Peyer's patch (tissue), 4 donors: ENCODE measurements at places on chromosomes 1 and 21. TPM values are rescaled to one million over a fixed set of nuclear protein-coding genes. Genes with fewer than 3 reads are reported as not detected.

DNA sequence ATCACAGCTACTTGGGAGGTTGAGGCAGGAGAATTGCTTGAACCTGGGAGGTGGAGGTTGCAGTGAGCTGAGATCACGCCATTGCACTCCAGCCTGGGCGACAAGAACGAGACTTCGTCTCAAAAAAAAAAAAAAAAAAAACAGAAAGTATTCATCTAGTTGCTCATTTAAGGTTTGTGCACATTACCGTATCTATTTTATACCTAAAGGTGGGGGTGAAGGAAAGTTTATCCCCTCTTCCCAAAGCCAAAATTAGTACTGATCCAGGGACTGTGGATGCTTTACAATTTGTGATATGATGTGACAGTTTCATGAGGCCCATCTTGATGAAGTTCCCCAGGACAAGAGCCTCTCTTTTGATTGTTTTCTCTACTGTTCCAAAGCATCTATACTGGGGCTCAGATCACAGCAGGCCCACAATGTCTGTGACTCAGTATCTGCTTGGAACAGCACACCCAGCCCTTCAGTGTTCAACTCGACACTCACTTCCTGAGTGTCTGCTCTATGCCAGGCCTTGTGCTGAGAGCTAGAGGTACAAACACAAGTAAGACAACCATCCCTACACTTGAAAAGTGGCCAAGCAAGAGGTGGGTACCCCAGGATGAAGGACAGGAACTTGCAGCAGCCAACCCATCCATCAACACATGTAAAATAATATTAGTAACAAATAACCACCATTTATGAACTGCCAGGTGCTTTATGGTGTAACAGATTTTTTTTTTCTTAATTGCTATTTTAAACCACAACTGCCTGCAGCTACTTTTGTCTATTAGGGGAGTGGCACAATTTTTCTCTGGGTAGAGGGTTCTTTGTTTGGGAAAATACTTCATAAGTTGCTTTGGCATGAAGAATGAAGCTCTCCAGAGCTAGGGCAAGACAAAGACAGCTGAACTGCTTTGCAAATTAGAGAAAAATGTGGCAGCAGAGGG, 29.0 kb upstream of the KHDRBS1 start:
- no peaks in the 10 kb centered on the region for H3K27me3 ChIP-seq
- H3K4me3 ChIP-seq: no peak overlapping the region
- H3K4me1 ChIP-seq: no peaks in the 10 kb centered on the region
- no peak overlapping the region for H3K27ac ChIP-seq

The FYB2 gene
- 4.1 TPM for total RNA-seq

DNA sequence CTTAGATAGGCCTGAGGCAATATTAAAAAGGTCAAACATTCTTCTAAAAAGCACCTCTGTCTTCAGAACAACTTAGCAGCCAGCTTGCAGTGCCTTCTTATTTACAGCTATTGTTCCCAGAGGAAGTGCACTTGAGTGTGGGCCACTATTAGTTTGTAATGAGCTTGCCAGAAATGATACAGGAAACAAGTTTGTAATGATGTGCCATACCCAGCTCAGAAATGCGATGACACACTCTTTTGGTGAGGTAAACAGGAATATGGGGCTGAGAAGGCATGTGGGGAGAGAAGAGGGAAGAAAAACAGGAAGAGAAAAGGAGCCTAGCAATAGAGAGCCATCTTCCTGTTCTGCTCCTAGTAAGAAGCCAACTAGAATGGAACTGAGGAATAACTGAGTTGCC, 295.4 kb downstream of the AGBL4 start:
- no peak overlapping the region for H3K4me3 ChIP-seq
- DNase-seq: no peak
- H3K4me1 ChIP-seq: no peaks in the 10 kb centered on the region

DNA sequence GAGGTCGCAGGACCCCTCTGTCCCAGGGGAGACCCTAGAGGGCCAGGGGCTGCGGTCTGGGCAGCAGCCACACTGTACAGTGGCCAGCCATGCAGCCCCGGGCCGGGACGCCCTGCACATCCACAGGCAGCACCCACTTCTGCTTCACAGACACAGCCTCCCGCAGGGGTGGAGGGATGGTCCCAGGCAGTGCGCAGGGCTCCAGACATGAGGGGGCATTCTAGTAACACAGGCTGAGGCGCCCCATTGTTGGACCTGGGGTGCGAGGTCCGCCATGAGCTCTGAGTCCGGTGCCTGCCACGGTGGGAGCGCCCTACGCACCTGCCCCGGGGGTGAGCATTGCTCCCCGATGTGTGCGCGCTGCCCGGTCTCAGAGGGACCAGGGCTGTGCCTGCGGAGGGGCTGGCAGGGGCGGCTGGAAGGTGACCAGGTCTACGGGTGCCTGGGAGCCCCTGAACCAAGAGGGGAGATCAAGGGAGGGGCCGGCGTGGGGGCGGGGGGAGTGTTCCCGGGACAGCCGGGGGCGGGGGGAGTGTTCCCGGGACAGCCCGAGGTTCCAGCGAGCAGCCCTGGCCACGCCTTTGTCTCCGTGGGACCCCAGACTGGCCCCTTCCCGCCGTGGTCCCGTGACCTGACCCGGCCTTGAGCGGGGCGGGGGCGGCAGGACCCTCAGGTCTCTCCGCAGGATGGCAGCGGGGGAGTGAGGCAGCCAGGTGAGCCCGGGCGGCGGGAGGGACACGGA, 4.5 kb downstream of the MMEL1 start:
- H3K36me3 ChIP-seq: no peaks in the 10 kb centered on the region
- no peak overlapping the region for H3K27ac ChIP-seq
- H3K27me3 ChIP-seq: peaks cover 24% of the 10 kb centered on the region

- no peaks in the 10 kb centered on the region for H3K4me1 ChIP-seq
- no peak overlapping the region for H3K27ac ChIP-seq
- no peaks in the 10 kb centered on the region for H3K36me3 ChIP-seq
- H3K4me3 ChIP-seq: no peak overlapping the region
- H3K27me3 ChIP-seq: no peaks in the 10 kb centered on the region
These were observed 181.8 kb upstream of the ADGRL4 start for GRCh38 chr1:79188337-79188736.

The OR14I1 gene
- not detected for total RNA-seq

DNA sequence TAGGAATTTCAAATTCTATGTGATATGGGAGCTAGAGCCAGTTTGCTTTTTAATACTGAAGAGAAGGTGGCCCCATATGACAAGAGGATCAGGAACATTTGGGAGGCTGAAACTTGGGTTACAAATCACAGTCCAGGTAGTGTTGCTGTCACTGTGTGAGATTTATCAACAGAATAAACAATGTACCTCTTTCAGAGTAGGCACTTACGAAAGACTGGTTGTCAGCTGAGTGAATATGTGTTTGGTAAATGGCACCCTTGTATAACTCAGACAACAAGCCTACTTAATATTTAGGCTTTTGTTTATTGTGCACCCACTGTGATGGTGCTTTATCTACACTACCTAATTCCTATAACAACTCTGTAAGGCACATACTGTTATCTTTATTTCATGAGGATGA, 7.4 kb upstream of the HAO2 start:
- H3K36me3 ChIP-seq: no peaks in the 10 kb centered on the region
- H3K4me1 ChIP-seq: no peaks in the 10 kb centered on the region
- no peaks in the 10 kb centered on the region for H3K27me3 ChIP-seq
- H3K27ac ChIP-seq: no peak overlapping the region
- no peak overlapping the region for H3K4me3 ChIP-seq
- no peak for DNase-seq

The SEMA6C gene
- total RNA-seq: 2.5 TPM
